ENCODE measurements at places on chromosomes 12 and 14.

DNA sequence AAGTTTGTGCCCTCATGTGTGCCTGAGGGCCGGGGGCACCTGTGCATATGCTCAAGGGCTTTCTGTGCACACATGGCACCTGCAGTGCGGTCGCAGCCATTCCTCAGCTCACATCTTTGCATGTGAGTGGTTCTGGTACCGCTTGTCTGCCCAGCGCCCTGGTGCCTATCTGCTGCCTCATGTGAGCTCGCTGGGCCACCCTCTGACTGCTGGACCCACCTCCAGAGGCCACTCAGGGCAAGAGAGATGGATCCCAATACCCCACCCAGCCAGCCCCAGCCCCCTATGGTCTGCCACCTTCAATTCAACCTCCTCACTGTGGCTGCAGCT lies 5.4 kb upstream of the AMN start:
- DNase-seq: no peak

DNA sequence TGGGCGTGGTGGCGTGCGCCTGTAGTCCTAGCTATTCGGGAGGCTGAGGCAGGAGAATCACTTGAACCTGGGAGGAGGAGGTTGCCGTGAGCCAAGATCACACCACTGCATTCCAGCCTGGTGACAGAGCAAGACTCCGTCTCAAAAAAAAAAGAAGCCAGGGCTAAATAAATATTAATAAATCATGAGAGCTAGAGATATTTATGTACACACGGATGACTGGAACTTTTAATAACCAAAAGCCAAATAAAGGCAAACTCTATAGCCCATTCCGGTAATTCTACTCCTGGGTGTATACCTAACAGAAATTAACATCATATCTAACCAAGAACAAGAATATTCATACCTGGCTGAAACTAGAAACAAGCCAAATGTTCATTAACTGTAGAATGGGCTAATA lies 7.7 kb upstream of the TRAFD1 start:
- no peak for DNase-seq

DNA sequence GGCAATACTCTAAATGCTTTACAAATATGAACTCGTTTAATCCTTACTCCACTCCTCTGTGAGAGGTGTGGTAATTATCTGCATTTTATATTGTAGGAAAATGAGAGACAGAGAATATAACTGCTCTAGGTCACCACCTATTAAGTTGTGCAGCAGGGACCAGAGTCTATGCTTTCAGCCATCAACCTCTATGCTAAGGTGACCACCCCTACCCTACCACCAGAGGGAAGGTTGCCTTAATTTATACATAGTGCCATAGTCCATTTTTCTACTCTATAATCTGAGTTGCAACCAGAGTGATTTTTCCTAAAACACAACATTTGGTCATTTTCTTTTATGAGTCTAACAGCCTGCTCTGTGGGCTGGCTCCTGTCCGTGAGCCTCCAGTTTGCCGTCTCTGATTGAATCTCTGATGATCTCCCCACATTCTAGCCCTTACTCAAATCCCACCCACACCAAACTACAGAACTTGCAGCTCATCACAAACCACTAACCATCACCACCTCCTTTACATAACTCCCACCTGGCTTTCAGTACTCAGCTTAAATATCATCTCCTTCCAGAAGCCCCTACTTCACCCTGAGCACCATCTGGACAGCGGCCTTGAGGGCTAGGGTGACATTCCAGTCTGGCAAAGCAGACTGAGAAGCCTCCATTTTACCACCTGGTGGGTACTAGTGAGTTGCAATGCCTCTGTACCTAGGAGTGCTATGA lies 126.6 kb downstream of the PPM1H start:
- DNase-seq: no peak

GRCh38 chr14:50451854-50452253 lies 55.2 kb upstream of the CDKL1 start:
- no peak for DNase-seq

- DNase-seq: no peak
Observed at GRCh38 chr12:2466211-2466610, 328.6 kb upstream of the FKBP4 start.

GRCh38 chr12:5745251-5745888 lies 199.7 kb downstream of the ANO2 start:
- DNase-seq: no peak

GRCh38 chr12:18479256-18479655 lies 217.9 kb downstream of the PIK3C2G start:
- no peak for DNase-seq

Measured in T-helper 17 cell (primary cell).